Activated CD4-positive, alpha-beta T cell treated with anti-CD3 and anti-CD28 coated beads, Interleukin-2, amount 10 ng/mL, durations not matched to agents 7 days and 5 days (primary cell): ENCODE measurements at places on chromosomes 2 and 18.

- no peak for DNase-seq
These were observed 200.7 kb downstream of the MYCN start for GRCh38 chr2:16140771-16141640.

- no peak for DNase-seq
These were observed 231.3 kb downstream of the NDUFA10 start for GRCh38 chr2:239793836-239794235.

DNA sequence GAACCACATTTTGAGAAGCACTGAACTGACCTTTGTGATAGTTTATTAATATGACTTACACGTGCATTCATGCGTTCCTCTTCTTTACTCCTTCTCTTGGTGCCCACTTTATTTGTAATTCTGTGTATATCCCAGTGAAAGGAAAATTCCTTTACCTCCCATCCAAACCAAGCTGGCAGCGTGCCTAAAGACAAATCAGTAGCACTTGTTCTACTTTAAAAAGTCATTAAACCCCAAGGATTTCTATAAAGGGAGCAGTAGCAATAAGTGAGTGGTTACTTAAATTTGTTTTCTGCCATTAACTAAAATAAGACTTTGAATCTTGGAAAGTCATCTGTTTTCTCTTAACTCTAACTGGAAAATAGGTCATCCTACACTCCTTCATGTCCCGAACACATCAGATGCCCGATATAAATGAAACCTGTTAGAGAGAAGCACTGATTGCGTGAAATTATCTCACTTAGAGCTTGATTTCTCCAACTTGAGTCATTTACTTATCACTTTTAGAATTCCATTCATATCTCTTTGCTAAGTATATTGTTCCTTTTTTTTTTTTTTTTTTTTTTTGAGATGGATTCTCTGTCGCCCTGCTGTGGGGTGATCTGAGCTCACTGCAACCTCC lies 10.7 kb downstream of the PIK3C3 start:
- no peak for DNase-seq

DNA sequence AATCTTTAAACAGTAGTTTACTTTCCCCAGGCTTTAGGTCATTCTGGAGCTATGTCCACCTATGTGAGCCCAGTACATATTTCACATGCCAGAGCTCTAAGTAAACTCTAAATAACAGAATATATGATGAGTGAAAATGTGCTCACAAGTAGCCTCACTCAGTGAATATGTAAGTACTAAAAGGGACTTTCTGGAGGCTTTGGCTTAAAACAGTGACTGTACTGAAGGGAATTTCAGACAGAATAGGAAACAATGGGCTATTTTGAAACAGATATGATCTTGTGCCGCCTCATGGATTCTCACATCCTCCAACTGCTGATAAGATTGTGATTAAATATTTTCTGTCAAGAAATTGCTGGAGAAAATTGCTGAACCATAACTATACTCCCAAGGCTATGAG lies 747.9 kb downstream of the SOCS6 start:
- no peak for DNase-seq

- no peak for DNase-seq
These were observed 12.9 kb upstream of the CHST9 start for GRCh38 chr18:27198036-27198435.

- DNase-seq = no peak
These were observed 94.5 kb upstream of the FN1 start for GRCh38 chr2:215530191-215530968.

DNA sequence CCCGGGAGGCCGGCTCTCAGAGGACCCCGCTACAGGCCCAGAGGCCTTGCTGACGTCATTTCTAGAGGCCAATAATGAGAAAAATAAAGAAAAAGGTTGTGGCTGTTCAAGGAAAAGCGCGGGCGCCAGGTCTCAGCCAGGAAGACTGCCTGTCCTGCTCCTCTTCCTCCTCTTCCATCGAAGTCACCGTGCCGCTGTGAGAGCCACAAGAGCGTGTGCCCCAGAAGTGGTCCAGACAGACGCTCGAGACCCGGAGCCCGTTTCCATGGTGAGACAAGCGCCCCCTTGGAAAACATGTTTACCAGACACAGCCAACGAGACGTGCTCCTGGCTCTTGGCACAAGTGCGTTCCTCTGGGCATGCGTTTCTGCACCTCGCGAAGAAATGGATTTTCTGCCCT lies 210.5 kb downstream of the HDAC4 start:
- DNase-seq = no peak
